Anterior cingulate cortex (tissue), 58 donors: ENCODE measurements at places on chromosomes 16 and 17.

DNA sequence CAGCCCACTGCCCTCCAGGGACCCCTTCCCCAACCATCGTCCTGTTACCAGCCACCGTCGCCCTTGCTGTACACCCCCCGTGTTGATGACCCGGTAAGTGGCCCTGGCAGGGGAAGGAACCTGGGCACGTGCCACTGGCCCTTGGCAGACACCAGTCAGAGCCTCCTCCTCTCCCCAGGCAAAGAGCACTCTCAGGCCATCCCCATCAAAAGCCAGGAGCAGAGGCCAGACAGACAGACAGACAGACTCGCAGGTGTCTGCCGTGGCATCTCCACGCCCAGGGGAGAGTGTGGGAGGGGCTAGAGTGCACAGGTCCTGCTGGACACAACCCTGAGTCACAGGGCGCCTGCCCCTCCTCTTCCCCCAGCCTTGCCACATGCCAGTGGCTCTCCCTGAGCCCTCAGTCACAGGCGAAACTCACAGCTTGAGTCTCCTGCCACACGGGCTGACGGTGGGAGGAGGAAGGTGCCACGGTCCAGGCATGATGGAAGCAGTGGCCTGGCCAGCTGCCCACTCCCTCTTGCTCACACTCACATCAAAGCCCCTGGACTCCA is 7.8 kb downstream of the CLCN7 start:
- DNase-seq = no peak

DNA sequence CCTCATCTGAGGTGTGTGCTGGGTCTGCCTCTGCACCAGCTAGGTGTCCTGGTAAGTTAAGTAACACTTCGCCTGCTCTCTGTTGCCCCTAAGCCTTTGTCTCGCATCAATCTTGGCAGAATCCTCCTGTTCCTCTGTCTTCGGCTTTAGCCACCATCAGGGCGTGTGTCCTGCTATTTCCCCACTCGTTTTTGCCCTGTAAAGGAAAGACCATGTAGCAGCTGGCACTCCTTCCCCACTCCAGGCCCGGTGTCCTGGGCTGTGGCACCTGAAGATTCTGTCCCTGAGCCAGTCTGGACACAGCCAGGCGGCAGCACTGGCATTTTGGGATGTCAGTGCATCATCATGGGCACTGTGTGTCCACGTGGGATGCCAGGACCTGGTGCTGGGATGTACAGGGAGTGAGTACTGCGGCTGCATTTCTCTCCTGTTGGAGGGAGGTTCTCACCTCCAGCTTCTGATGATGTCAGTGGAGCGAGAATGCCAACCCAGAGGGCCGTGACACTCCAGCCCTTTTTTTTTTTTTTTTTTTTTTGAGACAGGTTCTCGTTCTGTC is 26.2 kb upstream of the FOXK2 start:
- DNase-seq = no peak

- DNase-seq = no peak
These were observed 81.6 kb upstream of the CDC42EP4 start for GRCh38 chr17:73393381-73393780.

- no peak for DNase-seq
These were observed 24.9 kb downstream of the USP22 start for GRCh38 chr17:21017861-21018260.

- no peak for DNase-seq
These were observed 7.0 kb downstream of the CA4 start for GRCh38 chr17:60156746-60157145.

GRCh38 chr16:50425044-50425443 is 56.3 kb upstream of the BRD7 start:
- no peak for DNase-seq

DNA sequence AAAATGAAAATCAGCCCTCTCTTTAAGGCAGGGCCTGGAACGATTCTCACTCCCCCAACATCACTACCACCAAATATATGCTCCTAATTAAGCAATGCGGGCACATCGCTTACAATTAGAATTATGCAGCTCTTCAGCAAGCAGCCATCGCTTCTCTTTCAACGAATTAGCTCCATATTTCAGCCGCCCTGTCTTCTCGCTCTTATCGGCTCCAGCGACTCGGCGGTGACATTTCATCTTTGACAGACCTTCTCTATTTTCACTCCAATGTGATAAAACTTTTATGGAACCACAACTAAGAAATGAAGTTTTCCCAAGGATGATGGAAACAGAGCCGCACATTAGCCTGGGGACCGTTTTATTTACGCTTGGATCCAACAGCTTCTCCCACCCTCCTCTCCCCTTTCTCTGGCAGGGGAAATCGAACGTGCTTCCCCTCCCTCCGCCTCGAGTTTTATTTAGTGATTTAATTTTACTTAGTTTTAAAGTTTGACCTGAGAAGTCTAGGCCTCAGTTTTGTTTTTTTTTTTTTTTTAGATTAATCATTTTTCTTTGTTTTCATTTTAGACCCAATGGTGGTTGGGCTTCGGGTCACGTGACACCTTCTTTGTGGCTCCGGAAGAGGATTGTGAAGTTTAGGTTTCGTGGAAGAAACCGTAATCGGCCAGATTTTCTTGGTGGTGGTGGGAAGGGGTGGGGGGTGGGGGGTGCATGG is 3.1 kb upstream of the HOXB2 start:
- DNase-seq = no peak

DNA sequence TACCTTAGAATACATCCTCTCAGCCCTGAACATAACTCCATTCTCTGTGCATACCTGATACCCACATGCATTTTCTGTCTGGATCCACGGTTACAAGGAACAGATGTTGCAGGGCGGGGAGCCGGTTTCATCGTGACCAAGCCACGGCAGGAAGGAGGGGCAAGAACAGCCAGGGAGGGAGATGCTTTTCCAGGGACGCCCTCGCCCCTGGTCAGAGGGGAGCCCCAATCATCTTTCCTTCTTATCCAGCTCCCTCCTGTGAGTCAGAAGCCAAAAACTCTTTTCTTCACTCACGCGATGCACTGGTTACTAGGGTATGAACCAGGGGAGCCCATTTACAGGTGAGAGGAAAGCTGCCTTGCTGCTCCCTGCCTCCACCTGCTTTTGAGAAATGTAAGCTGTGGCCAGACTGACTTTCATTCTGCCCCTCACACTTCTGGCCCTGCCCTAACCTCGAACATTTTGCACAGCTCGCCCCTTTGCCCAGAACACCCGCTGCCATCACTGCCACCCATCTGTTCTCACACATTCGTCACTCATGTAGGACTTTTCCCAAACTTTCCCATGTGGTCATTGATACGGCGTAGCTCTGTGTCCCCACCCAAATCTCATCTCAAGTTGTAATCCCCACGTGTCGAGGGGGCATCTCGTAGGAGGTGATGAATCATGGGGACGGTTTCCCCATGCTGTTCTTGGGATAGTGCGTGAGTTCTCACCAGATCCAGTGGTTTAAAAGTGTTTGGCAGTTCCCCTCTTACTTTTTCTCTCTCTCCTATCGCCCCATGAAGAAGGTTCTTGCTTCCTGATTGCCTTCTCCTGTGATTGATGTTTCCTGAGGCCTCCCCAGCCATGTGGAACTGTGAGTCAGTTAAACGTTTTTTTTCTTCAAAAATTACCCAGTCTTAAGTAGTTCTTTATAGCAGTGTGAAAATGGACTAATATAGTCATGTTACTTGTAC is 20.5 kb downstream of the FOXL1 start:
- DNase-seq = no peak

DNA sequence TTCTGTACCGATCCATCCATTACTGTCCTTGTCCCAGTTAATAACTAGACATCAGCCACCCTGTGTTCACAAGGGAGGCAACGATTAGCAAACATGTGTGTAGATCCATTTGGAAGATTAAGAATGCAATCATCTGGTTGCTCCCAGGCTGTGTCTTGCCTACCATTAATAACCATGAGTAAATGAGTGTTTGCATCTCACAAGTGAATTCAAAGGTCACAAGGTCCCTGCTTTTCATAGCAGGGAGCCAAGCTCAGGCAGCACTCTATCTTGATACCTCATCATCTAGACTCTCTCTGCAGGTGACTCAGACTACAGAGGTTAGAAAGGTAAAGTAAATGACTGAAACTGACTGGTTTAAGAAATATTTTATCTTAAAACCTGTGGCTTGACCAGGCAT is 25.3 kb downstream of the VWA3A start:
- no peak for DNase-seq

- no peak for DNase-seq
These were observed 196.4 kb upstream of the KIF2B start for GRCh38 chr17:53626286-53626685.

DNA sequence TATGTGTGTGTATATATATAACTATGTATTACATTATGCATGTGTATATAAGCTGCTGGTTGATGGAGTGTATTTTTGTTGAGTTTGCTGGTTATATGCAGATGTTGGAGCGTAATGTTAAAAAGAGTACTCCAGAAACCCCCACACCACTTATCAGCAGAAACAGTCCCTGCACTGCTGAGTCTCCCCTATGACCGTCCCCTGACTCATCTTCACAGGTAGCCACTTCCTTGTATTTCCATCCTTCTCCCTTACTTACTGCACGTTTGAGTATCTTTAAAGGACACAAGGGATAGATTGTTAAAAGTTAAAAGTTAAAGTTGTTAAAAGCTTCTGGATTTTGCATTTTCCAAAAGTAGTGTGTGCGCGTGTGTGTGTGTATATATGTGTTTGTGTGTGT is 853.9 kb upstream of the EEF2KMT start:
- DNase-seq = no peak

GRCh38 chr16:28974007-28974436 is 556 bp upstream of the SPNS1 start:
- peak; percentile 39 for DNase-seq

DNA sequence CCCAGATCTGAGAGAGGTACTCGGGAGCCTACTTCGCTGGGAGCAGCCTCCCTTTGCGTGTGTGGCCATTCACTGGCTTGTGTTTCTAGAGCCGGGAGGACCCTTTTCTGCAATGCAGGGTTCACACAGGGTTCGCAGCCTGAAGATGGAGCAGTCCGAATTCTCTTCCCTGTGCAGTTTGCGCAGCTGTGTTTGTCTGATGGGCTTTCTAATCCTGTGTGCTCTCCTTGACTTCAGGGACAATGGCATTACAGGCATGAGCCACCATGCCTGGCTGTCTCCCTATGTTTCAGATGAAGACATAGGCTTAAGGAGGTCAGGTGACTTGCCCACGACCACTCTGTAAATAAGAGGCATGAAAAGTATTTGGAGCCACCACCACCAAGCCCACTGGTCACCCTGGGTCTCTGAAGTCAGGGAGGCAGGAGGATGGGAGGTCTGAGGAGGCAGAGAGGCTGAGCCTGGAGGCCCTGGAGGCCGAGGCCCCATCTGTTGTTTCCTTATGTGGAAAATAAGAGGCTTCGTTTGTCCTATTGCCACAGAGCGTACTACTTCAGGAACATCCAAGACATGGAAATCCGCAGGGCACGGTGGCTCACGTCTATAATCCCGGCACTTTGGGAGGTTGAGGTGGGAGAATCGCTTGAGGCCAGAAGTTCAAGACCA is 5.0 kb upstream of the STH start:
- DNase-seq = no peak

DNA sequence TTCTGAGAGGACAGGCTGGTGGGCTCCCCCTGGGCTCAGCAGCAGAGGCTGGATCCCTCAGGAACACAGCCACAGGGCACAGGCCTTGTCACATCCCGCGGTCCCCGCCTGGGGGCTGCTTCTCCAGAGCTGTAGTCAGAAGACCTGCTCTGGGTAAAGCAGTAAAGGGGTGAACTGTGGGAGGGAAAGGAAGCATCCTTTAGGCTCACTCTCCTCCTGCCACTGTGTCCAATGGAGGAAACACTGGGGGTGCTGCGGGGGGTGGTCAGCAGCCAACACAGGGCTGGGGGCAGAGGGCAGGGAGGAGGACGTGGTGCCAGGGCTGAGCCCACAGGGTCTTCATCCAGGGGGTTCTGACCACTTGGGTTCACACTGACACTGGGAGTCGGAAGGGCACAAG is 5.0 kb upstream of the SLC38A8 start:
- DNase-seq = no peak

- no peak for DNase-seq
These were observed 74.2 kb downstream of the CYTH1 start for GRCh38 chr17:78707923-78708322.

DNA sequence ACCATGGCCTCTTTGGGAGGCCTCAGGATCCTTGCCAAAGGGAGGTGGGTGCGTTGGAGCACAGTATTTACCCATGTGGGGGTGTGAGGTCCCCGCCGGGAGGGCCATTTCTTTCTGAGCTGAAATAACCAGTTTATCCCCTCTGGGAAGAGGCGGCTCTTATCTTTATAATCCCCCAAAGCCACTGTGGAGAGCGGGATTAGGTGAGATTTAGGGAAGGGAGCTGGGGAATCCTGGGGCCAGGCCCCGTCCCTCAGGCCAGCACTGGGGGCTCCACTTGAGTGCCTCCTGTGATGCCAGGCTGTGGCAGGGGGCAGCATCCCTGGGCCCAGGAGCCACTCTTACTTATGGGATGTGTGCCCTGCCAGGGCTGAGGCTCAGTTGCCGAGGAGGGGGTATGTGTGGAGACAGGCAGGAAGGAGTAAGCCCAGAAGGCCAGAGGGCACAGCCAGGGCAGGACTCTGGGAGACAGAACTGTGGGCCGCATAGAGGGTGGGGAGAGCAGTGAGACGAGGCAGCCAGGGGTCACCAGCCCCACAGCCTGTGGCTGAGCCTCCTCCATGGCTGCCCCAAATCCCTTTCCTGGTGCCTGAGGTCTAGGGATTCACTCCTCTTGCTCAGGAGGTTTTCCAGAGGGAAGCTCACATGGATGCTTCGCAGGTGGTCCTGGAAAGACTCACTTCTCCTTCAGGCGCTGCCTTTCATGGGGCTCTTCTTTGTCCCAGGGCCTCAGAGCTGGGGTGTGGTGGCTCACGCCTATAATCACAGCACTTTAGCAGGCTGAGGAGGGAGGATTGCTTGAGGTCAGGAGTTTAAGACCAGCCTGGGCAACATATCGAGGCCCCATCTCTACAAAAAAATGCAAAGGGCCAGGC is 25.0 kb downstream of the TMEM94 start:
- no peak for DNase-seq

DNA sequence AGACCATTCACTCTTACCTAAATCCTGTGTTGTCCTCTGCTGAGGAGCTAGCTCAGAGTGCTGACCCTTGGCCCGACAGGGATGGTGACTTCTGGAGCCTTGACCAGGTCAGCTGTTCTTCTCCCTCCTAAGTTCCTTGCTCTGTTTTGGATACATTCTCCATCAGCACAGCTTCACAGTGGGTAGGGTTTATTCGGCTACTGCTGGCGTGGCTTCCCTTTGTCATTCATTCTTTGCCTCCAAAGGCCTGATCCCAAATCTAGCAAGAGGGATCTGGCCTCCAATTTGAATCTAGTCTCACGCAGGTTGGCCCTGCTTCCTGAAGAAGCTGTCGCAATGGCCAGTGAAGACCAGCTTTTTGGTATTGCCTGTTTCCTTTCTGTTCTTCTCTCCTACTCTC is 116.6 kb downstream of the SHISA9 start:
- no peak for DNase-seq

DNA sequence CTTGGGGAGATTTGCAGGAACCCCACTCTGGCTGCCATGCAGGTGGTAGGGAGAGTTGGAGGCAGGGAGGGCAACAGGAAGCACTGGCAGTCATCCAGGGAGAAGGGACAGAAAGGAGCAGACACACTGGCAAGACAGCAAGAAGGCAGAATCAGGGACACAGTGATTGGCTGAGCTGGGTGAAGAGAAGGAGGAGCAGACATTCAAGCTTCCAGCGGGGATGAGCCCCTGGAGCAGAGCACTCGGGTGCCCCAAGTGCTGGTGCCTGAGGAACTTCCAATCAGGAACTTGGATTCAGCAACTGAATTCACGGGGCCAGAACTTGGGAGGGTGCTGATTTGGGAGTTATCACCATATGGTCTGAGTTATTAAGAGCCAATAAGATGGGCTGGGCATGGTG is 6.3 kb upstream of the ITGA3 start:
- DNase-seq = no peak
